ENCODE measurements at places on chromosomes 4 and X.
A peak's percentile ranks its signal among the peaks of the same experiment; 100 is the strongest.

DNA sequence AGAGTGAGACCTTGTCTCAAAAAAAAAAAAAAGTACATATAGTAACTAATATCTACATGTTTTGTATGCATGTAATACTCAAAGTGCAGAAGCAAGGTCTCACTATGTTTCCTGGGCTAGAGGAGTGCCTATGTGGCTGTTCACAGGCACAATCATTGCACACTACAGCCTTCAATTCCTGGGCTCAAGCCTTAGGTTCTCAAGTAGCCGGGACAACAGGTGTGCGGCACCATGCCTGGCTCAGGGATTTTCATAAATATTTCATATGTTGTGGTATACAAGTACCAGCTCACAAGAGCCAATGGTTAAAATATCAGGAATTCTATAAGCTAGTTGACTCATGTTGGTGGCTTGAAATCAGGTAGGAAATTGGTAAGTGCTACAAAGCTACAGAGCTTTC, 94.8 kb downstream of the LARP7 start:
- DNase-seq, result no peak

DNA sequence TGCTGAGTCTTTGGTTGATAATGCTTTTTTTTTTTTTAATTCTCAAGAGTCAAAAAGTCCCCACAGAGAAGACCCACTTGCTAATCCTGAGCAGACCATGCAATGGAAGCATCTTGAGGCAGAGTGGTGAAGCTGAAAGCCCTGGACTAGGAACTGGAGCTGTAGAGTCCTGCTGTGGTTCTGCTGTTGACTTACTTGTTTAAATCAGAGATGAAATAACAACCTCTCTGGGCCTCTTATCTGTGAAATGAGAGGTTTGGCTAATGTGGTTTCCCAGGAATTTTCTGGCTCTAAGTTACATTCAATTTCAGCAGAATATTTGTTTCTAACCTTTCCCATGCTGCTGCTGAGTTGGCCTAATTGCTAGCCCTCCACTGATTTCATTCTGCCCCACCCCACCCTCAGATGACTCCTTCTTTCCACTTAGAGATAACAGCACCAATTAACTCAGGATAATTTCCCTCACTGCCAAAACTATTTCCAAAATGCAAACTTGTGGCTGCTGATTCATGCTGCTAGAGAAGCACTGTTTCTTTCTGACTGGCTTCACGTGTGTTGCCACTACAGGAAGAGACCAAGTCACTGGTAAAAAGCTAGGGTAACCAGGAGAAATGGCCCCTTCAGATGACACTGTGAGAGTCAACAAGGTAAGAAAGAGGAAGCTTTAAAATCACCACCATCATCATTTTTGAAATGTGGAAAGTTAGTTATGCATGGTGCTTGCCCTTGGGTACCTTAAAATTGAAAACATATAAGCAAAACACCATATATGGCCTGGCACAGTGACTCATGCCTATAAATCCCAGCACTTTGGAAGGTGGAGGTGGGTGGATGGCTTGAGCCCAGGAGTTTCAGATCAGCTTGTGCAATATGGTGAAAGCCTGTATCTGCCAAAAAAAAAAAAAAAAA, 326.4 kb downstream of the DCHS2 start:
- no peak for DNase-seq

- no peak for DNase-seq
Observed at GRCh38 chr4:174215961-174216680, 67.3 kb downstream of the FBXO8 start.

DNA sequence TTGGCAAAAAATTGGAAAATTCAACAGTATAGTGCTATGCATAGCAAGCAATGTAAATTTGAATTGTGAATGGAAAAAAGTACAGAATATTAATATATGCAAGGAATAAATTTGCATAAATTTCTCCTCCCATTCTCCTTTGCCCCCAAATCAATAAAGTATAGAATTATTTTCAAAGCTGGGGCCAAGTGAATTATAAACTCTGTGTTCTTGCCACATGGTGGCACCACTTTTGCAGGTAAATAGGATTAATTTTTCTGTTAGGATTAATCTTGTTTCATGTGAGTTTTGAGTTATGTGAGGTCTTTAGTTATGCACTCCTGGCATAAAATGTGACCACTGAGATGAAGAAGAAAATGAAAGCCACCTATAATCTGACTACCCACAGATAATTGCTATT, 19.9 kb downstream of the COPS4 start:
- no peak for DNase-seq

- DNase-seq, result peak; percentile 15
Observed at GRCh38 chr4:2339458-2340271, 77.8 kb upstream of the MXD4 start.

GRCh38 chrX:31384471-31384870, 312.6 kb upstream of the FTHL17 start:
- DNase-seq, result no peak
